Stimulated activated CD4-positive, alpha-beta T cell treated with anti-CD3 and anti-CD28 coated beads, Interleukin-1b, Interleukin-23, amount 100 ng/mL, for 24 hours (primary cell): ENCODE measurements at places on chromosomes 12 and 14.

DNA sequence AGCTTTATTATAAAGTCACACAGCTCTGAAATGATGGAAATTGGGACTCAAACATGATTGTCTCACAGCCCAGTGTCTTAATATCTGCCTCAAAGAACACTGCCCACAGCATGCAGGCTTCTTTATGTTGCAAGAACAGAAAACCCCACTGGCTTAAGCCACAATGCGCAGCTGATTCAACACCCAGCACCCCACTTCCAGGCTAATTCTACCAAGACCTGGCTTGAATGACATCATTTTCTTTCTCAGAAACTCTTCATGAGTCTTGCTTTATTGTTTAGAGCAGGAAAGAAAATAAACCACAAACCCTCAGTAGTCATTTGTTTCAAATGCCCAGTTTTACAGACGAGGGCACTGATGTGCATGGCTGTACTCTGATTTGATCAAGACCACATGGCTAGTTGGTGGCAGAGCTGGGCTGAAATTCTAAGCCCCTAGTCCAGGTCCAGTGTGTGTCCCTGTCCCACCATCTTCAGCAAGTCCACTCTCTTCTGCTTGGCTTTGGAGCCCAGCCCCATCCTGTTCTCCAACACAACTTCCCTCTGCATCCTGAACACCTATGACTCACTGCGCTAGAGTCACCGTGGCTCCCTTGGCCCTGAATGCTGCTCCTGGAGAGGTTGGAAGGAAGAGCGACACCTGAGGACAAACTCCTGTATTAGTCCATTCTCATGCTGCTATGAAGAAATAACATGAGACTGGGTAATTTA lies 50.3 kb upstream of the SRSF5 start:
- DNase-seq: no peak

GRCh38 chr14:104583424-104584306 lies 4.1 kb downstream of the C14orf180 start:
- no peak for DNase-seq

- DNase-seq: no peak
Observed at GRCh38 chr14:103130017-103130764, 6.9 kb downstream of the TNFAIP2 start.

GRCh38 chr12:50505675-50506530 lies 1.1 kb downstream of the DIP2B start:
- no peak for DNase-seq

GRCh38 chr12:133057446-133057845 lies 20.1 kb downstream of the ZNF84 start:
- DNase-seq: no peak

- DNase-seq: no peak
Observed at GRCh38 chr12:112192475-112192874, 67.1 kb downstream of the TRAFD1 start.

GRCh38 chr12:60539592-60539991 lies 943.8 kb downstream of the SLC16A7 start:
- no peak for DNase-seq

- DNase-seq: no peak
Observed at GRCh38 chr14:79016828-79017505, 846.8 kb downstream of the NRXN3 start.

DNA sequence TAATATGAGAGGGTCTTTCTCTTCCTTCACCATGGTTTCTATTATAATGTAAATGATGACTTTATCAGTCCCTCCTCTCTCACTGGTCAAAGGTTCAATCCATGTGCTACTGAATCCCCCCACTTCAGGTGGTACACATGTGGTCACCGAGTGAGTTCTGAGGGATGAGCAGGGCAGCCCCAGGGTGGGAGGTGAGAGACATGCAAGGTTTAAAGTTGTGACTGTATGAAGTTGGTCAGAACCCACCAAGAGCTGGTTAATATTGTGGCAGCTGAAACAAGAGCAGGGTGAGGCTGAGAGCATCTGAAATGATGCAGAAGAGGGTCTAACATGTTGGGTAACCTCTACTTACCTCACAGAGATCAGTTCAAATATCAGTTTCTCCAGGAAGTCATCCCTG lies 444.7 kb upstream of the FBXO33 start:
- DNase-seq: no peak

DNA sequence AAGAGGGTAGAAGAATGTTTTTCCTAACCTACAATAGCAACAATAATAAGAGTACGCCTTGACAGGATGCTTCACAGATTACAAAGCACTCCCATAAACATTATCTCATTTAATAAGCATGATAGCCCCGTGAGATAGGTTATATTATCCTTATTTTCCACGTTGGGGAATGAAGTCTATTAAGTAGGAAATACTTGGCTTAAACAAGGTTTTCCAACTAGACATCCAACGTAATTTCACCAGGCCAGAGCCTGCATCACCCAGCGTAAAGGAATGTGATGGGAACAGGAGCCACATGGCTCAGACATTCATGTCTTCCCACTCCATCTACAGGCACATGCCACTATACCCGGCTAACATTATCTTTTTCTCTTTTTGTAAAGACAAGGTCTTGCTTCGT lies 223.4 kb upstream of the AMIGO2 start:
- DNase-seq: no peak

DNA sequence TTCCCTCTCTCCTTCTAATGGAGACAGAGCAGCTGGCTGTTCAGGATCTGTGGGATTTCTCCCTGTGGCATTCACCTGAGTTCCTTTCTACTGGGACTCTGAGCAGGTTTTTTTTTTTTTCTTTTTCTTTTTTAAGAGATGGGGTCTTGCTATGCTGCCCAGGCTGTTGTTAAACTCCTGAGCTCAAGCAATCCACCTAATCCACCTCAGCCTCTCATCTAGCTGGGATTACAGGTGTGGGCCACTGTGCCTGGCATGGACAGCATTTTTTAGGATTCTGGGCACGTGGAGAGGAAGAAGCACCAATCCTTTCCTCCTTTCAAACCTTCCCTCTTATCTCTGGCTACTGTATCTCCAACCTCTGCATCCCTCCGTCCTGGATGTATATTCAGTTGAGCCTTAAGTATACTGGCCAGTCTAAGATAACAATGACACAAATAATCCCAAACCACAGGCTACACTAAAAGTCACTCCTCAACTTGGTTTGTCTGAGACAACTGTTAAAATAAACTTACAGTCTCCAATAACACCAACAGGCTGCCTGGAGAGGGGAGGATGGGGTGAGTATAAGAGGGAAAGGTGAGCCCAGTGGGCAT lies 16.4 kb upstream of the CELA1 start:
- no peak for DNase-seq

DNA sequence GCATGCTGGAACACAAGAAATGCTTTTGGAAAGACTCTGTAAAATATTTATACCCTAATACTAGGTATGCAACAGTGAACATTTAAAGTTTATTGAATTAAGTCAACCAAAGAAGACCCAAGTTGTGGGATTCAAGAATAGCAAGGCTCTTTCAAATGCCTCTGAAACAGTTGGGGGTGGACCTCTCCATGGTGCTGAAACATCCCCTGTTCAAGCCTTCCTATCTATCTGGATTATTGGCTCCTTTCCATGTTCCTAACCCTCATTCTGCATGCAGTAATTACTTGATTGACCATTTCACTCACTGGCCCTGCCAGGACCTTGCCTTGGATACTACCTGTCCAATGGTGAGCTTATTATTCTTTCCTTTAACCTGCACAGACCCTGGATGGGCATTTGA lies 349.7 kb downstream of the NRXN3 start:
- DNase-seq: no peak

DNA sequence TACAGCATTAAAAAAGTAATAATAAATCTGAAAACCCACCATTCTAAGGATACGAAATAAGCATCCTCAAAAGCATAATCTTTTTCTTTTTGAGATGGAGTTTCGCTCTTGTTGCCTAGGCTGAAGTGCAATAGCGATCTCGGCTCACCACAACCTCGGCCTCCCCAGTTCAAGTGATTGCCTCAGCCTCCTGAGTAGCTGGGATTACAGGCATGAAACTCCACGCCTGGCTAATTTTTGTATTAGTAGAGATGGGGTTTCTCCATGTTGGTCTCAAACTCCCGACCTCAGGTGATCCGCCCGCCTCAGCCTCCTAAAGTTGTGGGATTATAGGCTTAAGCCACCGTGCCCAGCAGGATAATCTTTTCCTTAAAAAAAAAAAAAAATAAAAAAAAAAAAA lies 4.3 kb downstream of the CCNT1 start:
- DNase-seq: no peak

- DNase-seq: no peak
Observed at GRCh38 chr12:97481428-97481827, 18.8 kb downstream of the RMST start.

- DNase-seq: no peak
Observed at GRCh38 chr14:26415618-26416123, 182.2 kb downstream of the NOVA1 start.

DNA sequence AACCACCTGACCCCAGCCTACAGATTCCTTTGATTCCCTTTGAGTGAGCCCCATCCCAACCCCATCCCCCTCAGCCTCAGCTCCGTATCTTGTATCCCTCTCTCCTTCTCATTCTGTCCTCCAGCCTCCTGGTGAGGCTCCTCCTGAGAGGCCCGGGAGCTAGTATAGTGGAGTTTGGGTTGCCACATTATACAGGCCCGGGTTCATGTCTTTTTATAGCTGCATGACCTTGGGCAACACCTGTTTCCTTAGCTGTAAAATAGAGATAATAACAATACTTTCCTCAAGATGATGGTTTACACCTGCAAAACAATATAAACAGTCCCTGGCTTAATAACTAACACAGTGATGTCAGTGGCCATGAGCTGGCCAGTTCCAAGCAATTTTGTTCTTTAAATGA lies 89.8 kb downstream of the STAB2 start:
- no peak for DNase-seq

- DNase-seq: no peak
Observed at GRCh38 chr14:45990252-45990651, 661.3 kb downstream of the RPL10L start.

DNA sequence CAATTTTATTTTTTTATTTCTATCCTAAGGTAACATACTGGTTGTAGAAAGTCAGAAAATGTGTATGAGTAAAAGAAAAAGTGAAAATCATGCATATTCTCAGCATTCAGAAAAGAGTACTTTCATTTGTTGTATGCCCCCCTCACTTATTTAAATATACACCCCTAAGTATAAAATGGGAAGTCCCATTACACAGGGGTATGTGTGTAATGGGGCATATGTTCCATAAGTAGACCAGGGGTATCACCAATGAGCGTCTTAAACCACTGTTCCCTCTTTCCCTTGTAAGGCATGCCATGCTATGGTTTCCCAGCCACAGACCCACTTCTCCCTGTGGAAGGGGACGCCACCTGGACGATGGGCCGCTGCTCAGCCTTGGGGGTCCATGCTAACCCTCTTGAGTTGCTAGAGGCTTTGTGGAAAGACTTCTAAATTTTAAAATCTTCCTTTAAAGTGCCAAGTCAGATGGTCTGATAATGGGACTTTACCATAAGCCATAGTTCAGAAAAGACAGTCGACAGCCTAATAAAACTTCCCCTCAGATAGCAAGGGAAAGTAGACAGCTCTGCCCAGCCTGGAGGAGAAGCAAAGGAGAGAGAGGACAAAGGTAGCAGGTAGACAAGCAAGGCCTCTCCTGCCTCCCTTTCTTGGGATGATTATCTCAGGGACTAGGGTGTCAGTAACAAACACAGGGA lies 118.2 kb downstream of the ZFP36L1 start:
- no peak for DNase-seq

DNA sequence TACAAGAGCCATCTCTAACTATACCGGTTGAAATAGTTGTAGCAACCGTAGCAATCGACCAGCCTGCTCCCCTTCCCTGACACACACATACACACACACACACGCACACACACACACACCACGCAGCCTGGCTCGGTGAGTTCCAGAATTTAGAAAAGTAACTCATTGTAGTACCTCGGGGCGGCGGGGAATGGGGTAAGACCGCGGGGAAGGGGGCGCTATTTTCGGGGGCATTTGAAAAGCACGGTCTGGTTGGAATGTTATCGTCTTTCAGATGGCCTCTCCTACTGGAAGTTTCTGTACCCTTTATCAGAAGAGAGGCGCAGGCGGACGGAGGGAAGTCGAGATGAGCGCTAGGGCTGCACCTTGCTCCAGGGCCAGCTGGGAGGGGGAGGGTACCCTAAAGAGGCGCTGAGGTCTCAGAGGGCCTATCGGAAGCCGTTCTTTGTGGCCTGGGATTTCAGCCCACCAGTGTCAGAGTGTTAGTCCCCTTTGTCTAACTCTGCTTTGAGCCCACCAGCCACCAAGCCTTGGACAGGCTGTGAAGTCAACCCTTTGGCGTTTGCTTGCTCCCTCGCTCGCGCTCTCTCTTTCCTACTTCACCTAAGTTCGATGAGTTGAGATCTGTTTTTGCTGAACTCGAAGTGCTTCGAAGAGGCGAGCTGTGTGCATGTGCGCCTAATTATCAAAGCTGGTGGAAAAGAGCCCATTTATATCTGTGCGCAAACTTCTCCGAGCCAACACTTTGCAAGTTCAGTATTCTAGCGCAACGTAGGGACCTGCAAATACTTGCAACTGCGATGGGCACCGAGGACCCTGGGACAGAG lies 837 bp downstream of the COL2A1 start:
- DNase-seq: no peak

GRCh38 chr12:55428331-55429243 lies 2.5 kb downstream of the OR6C76 start:
- no peak for DNase-seq

GRCh38 chr14:80475074-80475473 lies 263.8 kb upstream of the DIO2 start:
- DNase-seq: no peak

- DNase-seq: no peak
Observed at GRCh38 chr12:5191803-5192538, 148.3 kb downstream of the KCNA5 start.

GRCh38 chr14:75409316-75410205 lies 18.3 kb upstream of the JDP2 start:
- DNase-seq: no peak

DNA sequence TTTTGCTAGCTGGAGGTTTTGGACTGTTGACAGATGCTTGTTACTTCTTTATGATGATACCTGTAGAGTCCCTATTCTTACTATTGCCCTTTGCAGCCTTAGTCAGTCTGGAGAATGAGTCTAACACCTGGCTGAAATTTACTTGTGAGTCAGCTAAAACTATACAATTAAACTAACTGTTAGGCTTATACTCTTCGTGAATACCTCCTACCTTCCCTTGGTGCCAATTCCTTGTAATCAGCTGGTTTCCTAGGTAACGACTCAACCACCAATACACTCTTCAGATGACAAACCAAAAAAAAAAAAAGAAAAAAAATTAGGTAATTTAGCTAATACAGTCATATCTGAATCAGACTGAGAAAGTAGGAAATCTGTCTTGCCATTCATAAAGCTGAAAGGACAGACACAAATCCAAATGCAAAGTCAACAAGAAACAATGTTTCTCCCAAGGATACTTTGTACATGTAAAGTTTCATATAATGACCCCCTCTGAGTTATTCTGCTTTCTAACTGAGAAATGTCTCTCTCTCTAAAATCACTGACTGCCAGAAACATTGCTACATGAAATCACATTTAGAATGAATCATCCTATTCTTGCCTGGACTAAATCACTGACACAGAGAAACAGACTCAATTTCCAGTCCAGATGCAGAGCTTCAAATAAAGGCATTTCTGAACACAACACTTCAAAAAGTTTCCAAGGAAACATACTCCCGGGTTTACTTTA lies 56.5 kb upstream of the CDKL1 start:
- no peak for DNase-seq

GRCh38 chr12:124919521-124920352 lies 5.3 kb upstream of the UBC start:
- no peak for DNase-seq
